ENCODE measurements at places on chromosomes 12 and 14. TPM values are rescaled to one million over a fixed set of nuclear protein-coding genes. Genes with fewer than 3 reads are reported as not detected.

ZDHHC22 gene
- total RNA-seq, result not detected

P2RX7 gene
- total RNA-seq, result 0.54 TPM

WNT1 gene
- not detected for total RNA-seq

ACOT2 gene
- total RNA-seq, result 77.2 TPM

CDK2 gene
- total RNA-seq, result 20.8 TPM

Data from GM23248 (cell line).